GM18507 (cell line): ENCODE measurements at places on chromosomes 16 and 17.

GRCh38 chr17:77527836-77528505 is 387.2 kb downstream of the SEC14L1 start:
- no peak for DNase-seq

- no peak for DNase-seq
These were observed 143.1 kb downstream of the GSG1L start for GRCh38 chr16:27920391-27920891.

DNA sequence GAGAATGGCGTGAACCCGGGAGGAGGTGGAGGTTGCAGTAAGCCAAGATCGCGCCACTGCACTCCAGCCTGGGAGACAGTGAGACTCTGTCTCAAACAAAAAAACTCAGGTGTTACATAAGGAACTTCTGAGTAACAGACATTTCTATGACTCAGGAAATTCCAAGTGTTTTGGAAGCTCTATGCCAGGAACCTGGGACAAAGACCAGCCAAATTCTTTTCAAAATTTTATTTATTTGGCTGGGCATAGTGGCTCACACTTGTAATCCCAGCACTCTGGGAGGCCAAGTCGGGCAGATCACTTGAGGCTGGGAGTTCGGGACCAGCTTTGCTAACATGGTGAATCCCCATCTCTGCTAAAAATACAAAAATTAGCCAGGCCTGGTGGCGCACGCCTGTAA is 5.2 kb upstream of the SH2B1 start:
- DNase-seq, result no peak

DNA sequence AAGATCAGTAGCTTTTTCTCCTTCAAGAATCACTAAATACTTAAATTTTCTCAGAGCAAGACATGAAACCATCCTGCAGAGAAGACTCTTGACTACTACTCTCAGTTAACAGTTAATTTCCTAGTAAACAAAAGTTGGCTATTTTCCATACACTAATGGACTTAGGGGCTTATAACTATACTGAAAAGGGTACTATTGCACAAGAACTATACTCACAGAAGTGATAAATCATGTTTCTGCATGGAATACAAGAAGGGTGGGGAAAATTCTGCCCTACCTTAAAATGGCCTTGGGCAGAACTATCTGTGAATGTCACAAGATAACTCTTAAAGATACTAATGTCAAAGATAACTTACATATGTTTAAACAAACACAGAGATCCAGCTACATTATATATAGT is 12.5 kb downstream of the ZNF652 start:
- no peak for DNase-seq

GRCh38 chr17:2814481-2815341 is 18.5 kb downstream of the RAP1GAP2 start:
- peak; percentile 60 for DNase-seq
